Kidney epithelial cell (primary cell): ENCODE measurements at places on chromosomes 13 and 19. TPM values are rescaled to one million over a fixed set of nuclear protein-coding genes. Genes with fewer than 3 reads are reported as not detected.

Gene UHRF1
- 20.7 and 21.2 TPM in 2 replicates for total RNA-seq

Gene RCBTB1
- 22.6 and 26.0 TPM in 2 replicates for total RNA-seq

Gene SBK3
- total RNA-seq: 0.33 TPM in 1 of 2 replicates, not detected in the other

Gene SETDB2
- 4.1 and 5.3 TPM in 2 replicates for total RNA-seq

Gene ZFP30
- total RNA-seq: 7.3 and 11.6 TPM in 2 replicates

Gene CGB5
- total RNA-seq: 0.89 TPM in 1 of 2 replicates, not detected in the other

Gene ICAM3
- total RNA-seq: 4.7 and 6.8 TPM in 2 replicates

Gene LIM2
- not detected in 2 replicates for total RNA-seq

Gene C19orf67
- not detected in 2 replicates for total RNA-seq

Gene KLK4
- not detected in 2 replicates for total RNA-seq

Gene ATP8B3
- 0.96 TPM in 2 replicates for total RNA-seq

Gene PDE4A
- 1.7 and 1.8 TPM in 2 replicates for total RNA-seq

Gene MYH14
- total RNA-seq: 87.8 and 96.0 TPM in 2 replicates

Gene KCNC3
- 0.46 and 0.55 TPM in 2 replicates for total RNA-seq

Gene PSG3
- not detected in 2 replicates for total RNA-seq

Gene F10
- 0.08 and 0.75 TPM in 2 replicates for total RNA-seq

Gene PSG4
- 3.0 and 7.4 TPM in 2 replicates for total RNA-seq

Gene MED29
- total RNA-seq: 22.8 and 28.6 TPM in 2 replicates

Gene KIR2DL4
- not detected in 2 replicates for total RNA-seq

Gene CLN5
- total RNA-seq: 20.5 and 26.4 TPM in 2 replicates
